Activated T-helper 2 cell treated with anti-CD3 and anti-CD28 coated beads, Interferon-gamma antibody, Interleukin-2, Interleukin-4, amounts not matched to agents 10 μg/mL and 5 μg/mL and 100 μg/mL, durations not matched to agents 14 hours and 24 hours and 36 hours (primary cell): ENCODE measurements at places on chromosomes 7 and 10.

GRCh38 chr10:70267161-70267933, 16.5 kb downstream of the NPFFR1 start:
- no peak for DNase-seq

- DNase-seq = no peak
These were observed 81.0 kb downstream of the POLL start for GRCh38 chr10:101506829-101507661.

GRCh38 chr10:70799124-70799523, 13.9 kb upstream of the TBATA start:
- no peak for DNase-seq

- no peak for DNase-seq
These were observed 5.6 kb upstream of the LRRC27 start for GRCh38 chr10:132326344-132326889.

- DNase-seq = no peak
These were observed 35.5 kb upstream of the WASL start for GRCh38 chr7:123784263-123784662.

GRCh38 chr10:21924511-21924910, 79.0 kb downstream of the DNAJC1 start:
- DNase-seq = no peak

DNA sequence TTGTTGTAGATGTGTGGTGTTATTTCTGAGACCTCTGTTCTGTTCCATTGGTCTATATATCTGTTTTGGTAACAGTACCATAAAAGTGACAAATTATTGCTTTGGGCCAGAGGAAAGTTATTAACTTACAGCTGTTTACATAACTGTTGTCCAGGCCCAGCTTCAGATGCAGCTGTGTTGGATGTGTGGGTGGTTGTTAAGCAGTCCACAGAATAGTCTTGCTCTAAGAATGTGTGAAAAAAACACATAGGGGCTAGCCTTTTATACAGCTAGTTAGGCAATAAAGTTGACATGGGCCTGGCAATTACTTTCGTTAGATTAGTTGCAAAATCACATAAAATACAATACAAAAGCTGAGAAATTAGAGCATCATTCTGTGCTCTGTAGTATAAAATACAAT, 31.9 kb downstream of the DLD start:
- no peak for DNase-seq

- DNase-seq = no peak
These were observed 168.1 kb downstream of the ADARB2 start for GRCh38 chr10:1569208-1569607.

GRCh38 chr7:28133872-28134271, 46.7 kb downstream of the JAZF1 start:
- no peak for DNase-seq

- DNase-seq = peak; percentile 56
These were observed 28.7 kb upstream of the PDCD4 start for GRCh38 chr10:110843031-110843430.

- peak; percentile 37 for DNase-seq
These were observed 1.4 kb downstream of the KBTBD2 start for GRCh38 chr7:32890010-32890792.

- DNase-seq = no peak
These were observed 38.7 kb downstream of the LRRC20 start for GRCh38 chr10:70343712-70344111.

- no peak for DNase-seq
These were observed 5.3 kb downstream of the FAM20C start for GRCh38 chr7:197413-198335.

- DNase-seq = no peak
These were observed 35.8 kb downstream of the TCERG1L start for GRCh38 chr10:131275691-131276090.

- no peak for DNase-seq
These were observed at the start of gene TMEM176A for GRCh38 chr7:150800581-150801241. TSS of gene TMEM176A (plus strand) at chr7:150800769. CDS start at chr7:150801551, 782 bp downstream.

DNA sequence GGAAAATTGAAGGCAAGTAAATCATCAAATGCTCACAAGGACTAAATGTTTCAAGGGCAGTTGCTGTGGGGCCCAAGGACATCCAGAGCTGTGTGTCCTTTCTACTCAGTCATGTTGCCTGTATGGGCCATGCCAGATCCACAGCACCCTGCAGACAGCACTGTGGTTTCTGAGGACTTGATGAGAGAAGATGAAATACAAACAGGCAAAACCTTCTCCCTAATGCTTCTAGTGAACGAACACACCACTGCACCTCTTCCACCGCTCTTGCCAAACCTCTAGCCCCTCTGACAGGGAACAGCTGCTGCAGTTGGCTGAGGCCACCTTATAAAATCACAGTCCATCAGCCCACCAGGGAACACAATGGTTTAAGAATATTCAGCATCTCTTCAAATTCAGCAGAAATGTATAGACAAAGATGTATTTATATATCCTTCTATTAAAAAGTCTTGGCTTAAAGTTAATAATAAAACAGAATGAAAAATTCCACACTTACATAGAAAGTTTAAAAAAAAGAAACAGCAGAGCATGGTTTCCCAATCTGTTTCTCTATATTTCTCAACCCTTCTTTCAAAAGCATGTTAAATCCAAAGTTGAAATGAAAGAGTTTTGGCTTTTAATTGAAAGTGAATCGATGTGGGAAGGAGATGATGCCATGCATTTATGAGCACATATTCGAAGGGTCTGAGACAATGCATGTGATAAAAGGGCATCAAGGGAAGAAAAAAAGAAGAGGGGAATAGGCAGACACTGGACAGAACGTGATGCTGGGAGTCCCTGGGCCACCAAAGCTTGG, 14.0 kb downstream of the CYP3A7 start:
- no peak for DNase-seq

GRCh38 chr7:15681631-15682030, 4.9 kb downstream of the MEOX2 start:
- no peak for DNase-seq

DNA sequence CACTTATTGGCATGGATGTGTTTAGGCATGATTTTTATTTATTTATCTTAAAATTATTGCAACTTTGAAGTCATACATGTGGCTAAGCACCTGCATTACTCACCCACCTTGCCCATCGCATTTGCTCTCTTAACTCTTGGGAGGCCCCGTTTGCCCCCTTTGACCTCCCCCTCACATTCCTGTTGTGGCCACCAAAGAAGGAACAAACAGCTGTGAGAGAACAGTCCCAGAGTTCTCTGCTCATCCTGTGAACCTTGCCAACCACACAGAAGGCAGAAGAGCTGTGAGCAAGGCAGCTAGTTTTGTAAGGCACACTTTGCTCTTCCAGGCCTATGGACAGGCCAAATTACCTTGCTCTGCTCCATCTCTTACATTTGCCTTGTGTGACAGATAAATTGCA, 23.6 kb upstream of the FGL2 start:
- no peak for DNase-seq

DNA sequence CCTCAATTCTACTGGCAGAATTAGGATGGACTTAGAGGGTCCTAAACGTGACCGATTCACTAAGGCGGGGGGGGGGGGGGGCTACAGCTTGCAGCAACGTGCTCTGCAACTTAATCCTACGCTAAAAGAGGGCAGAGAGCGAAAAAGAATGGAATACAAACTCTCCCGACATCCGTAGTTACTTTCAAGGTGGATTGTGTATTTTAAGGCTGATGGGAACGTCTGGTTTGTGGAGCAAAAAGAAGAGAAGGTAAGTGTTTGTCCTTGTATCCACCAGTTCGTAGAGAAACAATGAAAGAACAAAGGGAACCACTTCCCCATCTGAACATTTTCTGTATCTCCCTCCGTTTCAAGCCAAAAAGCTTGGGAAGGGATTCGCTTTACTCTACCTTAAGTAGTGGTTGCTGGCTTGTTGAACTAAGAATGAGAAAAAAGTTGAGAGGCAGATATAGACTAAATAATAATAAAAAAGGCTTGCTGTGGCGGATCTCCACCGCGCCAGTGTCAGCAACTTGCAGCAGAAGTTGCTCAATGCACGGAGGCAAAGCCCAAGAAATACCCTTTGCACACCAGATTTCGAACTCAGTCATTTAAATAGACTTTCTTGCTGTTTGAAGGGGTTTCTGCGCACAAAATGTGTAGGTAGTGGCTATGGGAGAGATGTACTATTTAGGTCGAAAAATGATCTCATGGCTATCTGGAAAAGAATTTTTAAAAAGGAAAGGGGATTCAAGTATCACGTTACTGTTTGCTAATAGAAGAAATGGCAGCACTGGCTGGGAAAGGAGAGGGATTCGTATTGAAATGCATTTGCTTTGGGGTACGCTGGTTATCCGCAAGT, 736 bp downstream of the SKIDA1 start:
- no peak for DNase-seq

GRCh38 chr7:93890041-93890463, 501 bp downstream of the TFPI2 start:
- no peak for DNase-seq

DNA sequence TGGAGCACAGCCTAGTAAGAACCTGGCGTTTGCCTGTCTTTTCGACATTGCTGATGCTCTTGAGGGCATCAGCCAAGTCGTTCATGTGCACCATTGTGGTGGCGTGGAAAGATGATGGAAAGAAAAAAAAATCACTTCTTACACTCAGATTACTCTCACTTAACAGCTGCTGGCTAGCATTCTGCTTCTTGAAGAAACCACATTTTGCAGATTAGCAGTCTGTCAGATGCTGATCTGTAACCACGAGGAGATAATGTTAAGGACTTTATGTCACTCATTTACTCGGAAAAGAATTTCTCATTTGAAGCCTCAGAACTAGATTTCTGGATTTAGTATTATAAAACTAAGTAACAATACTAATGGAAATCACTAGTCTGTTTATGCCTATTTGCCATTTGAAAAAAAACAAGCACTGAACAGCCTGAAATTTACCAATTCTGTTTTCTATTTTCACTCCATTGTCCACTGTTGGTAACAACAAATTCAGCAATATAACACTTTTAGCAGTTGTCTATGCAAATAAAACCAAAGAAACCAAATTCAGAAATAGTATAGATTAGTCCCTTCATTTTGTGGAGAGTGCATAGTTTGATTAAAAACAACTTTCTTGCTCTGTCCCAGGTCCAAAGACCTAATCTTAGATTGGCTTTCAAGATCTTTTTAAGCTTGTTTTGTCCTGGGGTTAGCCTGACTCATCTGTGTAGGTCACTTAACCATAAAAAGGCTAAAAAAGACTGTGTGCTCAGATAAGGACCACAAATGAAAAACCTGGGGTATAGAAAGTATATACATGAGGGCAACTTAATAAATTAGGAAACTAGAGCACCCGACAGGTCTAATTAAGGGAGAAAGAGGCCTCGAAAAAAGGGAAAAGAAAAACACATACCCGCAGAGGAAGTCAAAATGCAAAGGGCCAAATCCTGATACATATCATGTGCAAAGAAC, 67.5 kb downstream of the NT5C2 start:
- no peak for DNase-seq

DNA sequence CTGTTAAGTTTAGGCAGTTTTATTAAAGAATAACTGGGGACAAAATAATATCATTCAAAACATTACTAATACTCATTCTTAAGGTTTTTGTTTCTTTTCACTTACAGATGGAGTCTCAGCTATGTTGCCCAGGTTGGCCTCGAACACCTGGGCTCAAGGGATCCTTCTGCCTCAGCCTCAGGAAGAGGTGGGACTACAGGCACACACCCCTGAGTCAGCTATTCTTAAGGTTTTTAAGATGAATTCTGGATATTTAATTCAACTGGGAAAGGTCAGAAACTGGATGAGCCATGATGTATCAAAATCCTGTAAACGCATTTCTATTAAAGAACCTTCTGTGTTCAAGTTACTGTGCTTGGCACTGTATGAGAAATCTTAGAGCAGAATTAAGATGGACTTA, 3.5 kb downstream of the OAT start:
- no peak for DNase-seq

DNA sequence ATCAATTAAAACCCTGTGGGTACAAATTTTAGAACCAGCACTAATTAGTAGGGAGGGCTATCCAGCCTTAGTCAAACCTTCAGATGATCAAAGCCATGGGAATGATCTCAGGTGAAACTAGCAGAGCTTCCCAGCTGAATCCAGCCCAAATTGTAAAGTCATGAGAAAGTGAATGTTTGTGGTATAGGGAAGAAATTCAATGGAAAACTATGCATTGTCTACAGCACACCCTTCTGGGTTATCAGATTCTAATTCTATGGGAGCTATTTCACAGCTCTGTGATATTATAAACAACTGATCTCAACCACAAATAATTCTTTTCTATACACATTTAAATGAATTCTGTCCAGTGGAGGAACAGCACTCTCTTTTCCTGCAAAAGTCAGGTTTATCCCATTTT, 24.6 kb upstream of the BMPER start:
- DNase-seq = no peak

DNA sequence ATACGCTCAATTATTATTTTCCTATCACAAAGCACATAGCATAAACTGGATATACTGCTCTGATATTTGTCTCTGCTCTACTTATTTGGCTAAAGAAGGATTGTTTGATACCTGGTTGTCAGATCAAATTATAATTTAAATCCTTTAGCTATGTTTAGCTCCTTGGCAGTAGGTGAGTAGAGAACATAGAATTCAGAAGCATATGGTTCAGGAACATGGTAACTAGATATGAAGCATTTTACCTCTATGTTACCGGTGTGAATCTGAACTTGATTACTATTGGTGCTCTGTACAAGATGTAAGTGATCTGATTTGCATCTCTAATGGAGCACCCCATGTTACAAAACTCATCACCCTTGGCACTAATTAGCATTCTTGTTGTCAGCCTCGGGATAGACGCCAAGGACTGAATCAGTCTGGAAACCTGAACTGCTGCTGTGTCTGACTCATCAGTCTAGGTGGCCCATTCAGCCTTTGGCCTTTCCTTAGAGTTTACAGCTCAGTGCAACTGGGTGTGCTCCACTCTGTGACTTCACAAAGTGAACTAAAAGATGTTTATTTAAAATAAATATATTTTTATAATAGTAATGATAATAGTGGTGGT, 12.3 kb upstream of the MYPN start:
- DNase-seq = no peak

GRCh38 chr10:79344502-79345195, 2.6 kb upstream of the PPIF start:
- DNase-seq = no peak

DNA sequence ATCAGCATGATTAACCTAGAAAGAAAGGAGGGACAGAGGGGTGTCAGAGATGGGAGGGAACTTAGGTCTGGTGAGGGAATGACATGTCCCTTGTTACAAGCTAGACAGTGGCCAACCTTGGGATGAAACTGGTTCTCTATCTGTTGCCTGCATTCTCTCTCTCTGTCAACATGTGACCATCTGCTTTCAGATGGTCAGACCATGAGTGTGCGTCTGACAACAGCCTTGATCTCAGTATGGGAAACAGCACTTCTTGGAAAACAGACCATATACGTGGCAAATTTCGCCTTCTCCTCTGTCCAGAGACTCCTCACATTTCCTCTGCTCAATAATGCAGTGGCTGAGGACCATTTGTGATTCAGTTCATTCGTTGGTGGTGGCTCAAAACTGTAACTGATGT, 845.9 kb downstream of the TYW1 start:
- DNase-seq = no peak

GRCh38 chr7:70047891-70048448, 449.7 kb downstream of the AUTS2 start:
- no peak for DNase-seq

- no peak for DNase-seq
These were observed 34.8 kb downstream of the CFAP43 start for GRCh38 chr10:104197364-104197763.

GRCh38 chr7:122487131-122487530, 182.6 kb upstream of the FEZF1 start:
- DNase-seq = no peak
